ENCODE measurements at places on chromosomes 12 and 14.

GRCh38 chr14:101080922-101081593, 177.5 kb upstream of the RTL1 start:
- no peak for DNase-seq

GRCh38 chr12:12072064-12072760, 1.5 kb downstream of the BCL2L14 start:
- DNase-seq: peak; percentile 43

DNA sequence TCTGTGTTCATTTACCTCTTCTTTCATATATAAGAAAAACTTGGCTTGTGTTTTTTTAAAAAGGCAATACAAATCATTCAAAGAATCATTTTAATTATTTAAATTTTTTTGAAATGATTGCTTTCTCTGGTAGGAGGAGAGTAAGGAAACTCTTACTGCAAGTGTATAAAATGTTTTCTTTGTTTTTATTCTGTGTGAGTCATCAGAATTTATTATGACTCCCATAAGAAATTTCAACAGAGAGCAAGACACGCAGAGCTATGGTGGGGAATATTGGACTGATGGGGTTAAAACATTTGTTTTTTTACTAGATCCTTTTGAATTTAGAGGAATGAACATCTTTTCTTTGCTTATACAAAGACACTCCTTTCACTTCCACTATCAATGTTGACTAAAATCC, 119.1 kb upstream of the ATXN7L3B start:
- DNase-seq: no peak

DNA sequence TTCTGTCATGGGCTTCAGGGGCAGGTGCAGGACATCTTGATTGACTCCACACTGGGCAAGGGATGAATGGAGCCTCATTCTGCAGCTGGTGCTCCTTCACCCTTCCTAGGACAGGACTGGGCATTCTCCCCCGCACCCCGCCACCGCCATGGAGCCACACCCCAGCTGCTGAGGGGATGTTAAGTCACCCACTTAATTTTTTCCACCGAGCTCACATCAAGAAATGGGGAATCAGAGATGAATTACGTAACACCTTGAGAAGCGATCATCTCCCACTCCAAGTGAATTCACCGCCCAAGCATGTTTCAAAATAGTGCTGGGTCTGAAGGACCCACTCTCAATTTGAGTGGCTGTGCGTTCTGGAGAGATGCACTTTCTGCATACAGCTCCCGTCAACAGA, 94.2 kb downstream of the EML1 start:
- DNase-seq: no peak

DNA sequence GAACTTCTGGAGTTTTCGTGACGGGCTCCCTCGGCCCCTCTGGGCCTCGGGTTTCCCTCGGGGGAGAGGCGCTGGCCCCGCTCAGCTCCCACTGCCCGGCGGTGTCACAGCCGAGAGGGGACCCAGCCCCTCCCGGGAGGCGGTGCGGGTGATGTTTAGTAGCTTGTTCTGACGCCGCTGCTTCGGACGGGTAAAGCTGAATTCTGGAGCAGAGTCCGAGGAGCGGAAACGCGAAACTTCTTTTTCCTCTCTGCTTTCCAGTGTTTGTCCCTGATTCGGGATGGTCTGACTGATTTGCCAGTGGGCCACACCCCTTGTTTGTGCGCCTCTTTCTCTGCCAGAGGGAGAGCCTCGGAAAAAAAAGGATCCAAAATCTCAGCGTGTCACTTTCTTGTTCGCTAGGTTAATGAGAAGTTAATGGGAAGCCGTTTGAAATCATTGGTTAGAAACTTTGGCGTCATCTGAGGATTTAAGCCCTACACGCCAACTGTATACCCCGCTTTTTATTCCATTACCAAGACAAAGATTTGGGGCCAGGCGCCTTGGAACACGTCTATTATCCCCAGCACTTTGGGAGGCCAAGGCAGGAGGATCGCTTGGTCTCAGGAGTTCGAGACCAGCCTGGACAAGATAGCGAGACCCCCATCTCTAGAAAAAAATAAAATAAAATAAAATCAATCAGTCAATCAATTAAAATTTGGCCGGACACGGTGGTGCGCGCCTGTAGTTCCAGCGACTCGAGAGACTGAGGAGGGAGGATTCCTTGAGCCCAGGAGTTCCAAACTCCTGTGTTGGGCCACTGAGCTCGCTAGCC, 756 bp downstream of the TULP3 start:
- DNase-seq: peak; percentile 26

GRCh38 chr12:80282761-80283160, 161.3 kb upstream of the PTPRQ start:
- no peak for DNase-seq

- no peak for DNase-seq
Observed at GRCh38 chr14:66831173-66831572, 323.2 kb downstream of the GPHN start.

DNA sequence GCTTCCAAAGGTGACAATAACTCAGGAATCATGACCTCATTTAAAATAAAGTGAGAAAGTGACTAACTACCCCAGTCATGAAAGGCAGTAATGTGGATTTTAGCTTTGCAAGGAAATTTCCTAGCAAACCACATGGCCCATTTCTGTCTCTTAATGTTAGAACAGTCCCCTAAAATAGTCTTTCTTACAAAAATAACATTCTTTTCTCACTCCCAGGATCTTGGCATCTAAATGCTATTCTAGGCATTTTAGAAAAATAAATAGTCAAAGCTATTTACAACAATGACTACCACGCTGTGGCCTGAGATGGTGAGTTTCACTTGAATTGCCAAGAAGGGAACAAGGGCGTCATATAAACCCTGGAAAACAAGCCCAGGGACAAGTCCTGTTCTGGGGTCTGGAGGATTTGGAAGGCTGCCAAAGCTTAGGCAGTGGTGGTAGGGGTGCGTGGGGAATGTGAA, 101.2 kb upstream of the CCDC175 start:
- no peak for DNase-seq
